ENCODE measurements at places on chromosomes 1 and 21.

GRCh38 chr1:207020065-207020708, 12.4 kb downstream of the C1orf116 start:
- DNase-seq, result no peak

DNA sequence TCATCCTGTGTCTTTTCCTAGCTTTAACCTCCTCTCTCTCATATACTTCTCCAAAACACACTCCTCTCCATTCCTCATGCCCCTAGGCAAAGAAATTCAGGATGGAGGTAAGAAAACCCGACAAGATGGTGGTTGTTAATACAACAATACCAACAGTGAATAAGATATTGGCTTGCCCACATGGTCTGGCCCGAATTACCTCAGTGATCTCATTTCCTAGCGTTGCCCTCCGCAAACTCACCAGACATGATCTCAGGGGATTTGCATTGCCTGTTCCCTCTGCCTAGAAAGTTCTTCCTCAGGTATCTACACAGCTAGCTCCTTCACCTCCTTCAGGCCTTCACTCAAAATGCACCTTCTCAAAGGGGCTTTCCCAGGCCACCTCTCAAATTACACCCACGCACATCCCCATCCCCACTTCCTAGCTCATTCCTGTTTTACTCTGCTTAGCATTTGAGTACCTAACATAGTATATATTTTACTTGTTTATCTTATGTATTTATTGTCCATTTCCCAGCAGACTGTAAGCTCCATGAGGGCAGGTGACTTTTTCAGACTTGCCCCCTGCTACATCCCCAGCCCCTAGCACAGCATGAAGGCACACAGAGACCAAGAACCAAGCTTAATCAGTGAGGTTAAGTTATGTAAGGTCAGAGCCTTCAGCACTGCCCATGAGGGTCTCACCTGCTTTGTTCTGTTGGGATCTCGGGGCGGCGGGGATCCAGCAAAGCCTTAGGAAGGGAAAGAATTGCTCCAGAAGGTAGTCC, 10.2 kb upstream of the UBR4 start:
- no peak for DNase-seq

- DNase-seq, result no peak
Measured at GRCh38 chr1:26469558-26469957, 2.7 kb upstream of the HMGN2 start.

DNA sequence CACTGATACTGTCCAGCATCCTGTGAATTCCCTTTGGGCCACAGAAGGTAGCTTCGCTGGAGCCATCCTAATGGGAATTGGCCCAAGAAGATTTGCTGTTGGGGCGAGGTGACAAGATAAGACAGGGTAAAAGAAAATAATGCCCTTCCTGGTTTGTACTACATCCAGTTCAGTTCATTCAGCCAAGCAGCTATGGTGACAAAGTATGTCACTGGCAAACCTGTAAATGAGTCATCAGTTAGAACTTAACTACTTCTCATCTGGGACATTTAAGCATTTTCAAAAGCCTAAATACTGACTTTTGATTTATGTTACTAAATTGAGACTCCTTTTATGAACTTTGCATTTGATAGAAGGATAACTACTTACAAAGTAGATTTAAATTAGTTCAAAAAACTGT, 54.2 kb downstream of the WDR64 start:
- no peak for DNase-seq

DNA sequence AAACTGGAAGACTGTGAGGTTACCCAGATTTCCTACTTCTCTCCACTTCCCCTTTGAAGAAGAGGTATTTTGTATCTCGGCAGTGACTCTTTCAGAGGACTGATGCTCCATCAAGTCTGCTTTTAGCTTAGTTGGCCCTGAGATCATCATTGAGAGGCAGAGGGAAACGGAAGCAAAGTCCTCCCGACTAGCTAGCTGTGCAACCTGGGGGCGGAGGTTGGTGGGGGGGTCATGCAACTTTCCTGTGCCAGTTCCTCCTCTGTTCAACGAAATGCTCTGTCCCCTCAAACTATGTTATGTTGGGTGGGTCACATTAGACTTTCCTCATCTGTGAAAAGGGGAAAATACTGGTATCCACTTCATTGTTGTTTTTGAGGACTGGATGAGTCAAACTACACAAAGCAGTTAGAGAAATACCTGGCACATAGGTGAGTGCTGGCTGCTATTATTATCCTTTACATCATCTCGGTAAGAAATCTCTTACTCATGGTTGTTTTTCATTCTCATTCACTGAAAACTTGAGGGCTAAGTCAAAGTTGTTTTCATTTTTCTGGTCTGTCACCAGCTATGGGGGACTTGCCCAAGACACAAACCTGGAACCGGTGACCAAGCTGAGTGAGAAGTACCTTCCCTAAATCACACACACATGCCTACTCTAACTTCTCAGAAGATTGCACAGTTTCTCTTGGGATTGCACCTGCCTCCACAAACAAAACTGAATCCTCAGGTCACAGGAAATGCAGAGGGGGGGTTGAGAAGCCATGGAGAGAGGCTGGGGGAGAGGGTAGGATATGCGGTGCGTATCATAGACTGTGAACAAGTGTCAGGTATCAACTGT, 83.3 kb downstream of the ABCA4 start:
- DNase-seq, result no peak

Data from activated T-helper 2 cell treated with anti-CD3 and anti-CD28 coated beads, Interferon-gamma antibody, Interleukin-2, Interleukin-4, amounts not matched to agents 10 μg/mL and 5 μg/mL and 100 μg/mL, durations not matched to agents 14 hours and 24 hours and 36 hours (primary cell).